H54 (cell line): ENCODE measurements at places on chromosomes 5 and 9.

GRCh38 chr9:89512382-89512781, 14.5 kb upstream of the SEMA4D start:
- no peak for DNase-seq

- peak; percentile 87 for DNase-seq
These were observed 148.7 kb upstream of the ERCC6L2 start for GRCh38 chr9:95726756-95727155.

GRCh38 chr9:129575818-129576217, 45.1 kb downstream of the C9orf50 start:
- no peak for DNase-seq

DNA sequence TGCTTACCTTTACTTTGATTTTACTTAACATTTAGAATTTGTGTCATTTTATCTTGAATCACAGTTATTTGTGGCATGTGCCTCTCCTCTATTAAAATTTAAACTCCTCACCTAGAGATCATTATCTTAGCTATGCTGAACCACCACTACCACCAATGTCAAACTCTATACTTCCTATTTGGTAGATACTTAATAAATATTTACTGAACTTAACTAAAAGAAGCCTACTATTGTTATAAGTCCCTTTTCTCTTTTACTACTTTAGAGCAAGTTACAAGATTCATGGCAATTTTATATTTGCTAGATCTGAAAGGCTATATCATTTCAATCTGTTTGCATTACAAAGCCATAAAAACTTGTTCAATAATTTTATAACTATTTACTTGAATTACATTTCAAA, 273.3 kb upstream of the CCNH start:
- DNase-seq, result no peak

- DNase-seq, result no peak
These were observed 291.9 kb downstream of the COX7C start for GRCh38 chr5:86909418-86910295.

GRCh38 chr5:144370273-144370672, 199.6 kb downstream of the KCTD16 start:
- no peak for DNase-seq

DNA sequence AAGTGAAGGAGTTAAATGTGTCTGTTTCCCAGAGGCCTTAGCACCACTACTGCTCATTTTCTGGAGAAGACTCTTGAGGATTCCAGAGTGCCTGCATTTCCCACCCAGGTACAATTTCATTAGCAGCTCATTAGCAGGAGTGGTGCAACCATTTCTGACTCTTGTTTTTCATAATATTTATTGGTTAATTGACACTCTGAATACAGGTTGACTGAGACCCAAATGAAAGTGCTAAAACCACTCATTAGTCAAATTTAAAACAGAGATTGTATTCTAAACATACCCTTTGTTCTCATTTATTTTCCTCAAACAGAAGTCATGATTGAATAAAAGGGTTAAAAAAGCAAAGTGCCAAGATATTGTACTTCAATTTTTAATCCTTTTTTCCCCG, 134.5 kb downstream of the SIL1 start:
- DNase-seq, result no peak

GRCh38 chr5:179780362-179780761, 13.4 kb upstream of the LTC4S start:
- no peak for DNase-seq
